ENCODE measurements at places on chromosomes 1 and 21.

- no peak for DNase-seq
Measured at GRCh38 chr1:65431111-65431705, 10.7 kb downstream of the LEPR start.

- no peak for DNase-seq
Measured at GRCh38 chr21:18023157-18023556, 204.0 kb upstream of the C21orf91 start.

DNA sequence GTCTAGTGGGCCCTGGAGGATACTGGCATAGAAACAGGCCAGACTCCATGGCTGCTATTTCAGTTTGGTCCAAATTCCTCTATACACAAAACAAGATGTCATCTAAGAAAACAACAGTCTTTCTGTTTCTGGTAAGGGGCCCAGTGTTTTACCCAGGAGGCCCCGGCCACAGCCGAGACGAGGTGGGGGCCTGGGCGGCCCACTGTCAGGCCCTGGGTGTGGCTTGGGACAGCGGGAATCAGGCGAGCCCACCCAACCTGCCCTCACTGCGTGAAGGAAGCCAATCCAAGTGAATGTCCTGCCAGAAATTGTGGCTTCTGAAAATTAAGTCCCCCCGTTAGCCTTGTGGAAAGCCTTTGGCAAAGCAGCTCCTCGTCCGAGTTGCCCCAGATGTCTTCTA, 31.2 kb upstream of the GPR153 start:
- no peak for DNase-seq

DNA sequence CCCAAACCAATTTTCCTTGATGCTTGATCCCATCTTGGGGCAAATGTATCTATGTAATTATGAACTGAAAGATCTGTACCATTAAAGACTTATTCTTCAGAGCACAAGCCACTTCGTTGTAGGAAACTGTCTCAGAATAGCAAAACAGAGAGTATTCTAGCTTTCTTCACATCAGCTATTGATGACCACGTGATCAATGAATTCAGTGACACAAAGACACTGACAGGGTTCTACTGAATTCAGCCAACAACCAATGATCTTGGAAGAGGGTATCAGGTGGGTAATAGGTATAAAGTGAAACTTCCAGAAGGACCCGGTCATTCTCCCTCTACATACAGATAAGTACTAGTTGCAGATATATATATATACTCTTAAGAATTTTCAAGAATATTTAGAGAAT, 33.8 kb upstream of the SERTAD4 start:
- DNase-seq = no peak

DNA sequence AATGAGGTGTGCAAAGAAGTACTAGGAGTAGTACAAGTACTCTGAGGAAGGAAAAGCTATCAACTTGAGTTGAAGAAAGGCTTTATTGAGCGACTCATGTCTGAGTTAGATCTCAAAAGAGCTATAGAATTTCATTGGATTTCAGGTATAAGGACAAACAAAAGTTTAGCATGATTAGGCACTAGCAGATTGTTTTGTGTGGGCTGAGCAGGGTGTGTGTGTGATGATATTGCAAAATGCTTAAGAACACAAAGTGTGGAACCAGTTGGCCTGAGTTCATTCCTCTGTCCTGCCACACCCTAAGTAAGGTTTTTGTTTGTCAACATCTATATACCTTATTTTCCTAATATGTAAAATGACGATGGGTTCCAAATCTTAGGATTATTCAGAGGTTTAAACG, 158.9 kb downstream of the KCNK2 start:
- DNase-seq = no peak

- no peak for DNase-seq
Measured at GRCh38 chr21:34864370-34865149, 184.5 kb downstream of the RUNX1 start.

DNA sequence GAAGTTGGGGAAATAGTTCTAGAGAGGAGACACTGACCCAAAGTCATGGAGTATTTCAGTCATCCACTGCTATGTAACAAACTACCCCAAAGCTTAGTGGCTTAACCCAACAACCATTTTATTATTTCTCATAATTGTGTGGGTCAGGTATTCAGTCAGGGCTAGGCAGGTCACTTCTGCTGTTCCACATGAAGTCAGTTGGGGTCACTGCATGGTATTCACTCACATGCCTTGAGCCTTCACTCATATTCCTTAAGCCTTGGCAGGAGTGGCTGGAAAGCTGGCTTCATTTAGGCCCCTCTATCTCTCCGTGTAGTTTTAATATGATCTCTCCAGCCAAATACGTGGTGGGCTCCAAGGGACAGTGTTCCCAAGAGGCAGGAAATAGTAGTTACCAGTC, 17.5 kb upstream of the RNF11 start:
- no peak for DNase-seq

GRCh38 chr1:230643908-230644307, 1.6 kb downstream of the COG2 start:
- DNase-seq = no peak

GRCh38 chr1:41795205-41795762, 123.4 kb downstream of the HIVEP3 start:
- no peak for DNase-seq

GRCh38 chr1:204094856-204095634, 22.1 kb downstream of the SOX13 start:
- no peak for DNase-seq

DNA sequence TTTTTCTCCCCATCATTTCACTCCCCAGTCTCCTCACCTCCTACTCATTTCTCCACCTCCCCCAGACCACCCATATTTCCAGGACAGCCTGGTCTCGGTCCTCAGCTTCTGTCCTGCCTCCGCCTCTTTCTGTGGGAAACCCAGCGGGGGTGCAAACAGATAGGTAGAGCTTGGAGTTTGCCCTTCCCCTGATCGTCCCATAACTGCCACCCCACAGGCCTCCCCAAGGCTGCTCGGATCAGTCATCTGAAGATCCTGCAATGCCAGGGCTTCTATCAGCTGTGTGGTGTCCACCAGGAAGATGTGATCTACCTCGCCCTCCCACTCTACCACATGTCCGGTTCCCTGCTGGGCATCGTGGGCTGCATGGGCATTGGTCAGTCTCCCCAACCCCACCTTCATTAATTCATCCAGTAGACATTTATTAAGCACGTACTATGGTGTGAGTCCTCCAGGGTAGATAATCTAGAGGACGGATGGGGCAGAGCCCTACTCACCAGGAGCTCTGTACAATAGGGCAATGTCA, 1.7 kb downstream of the SLC27A3 start:
- DNase-seq = no peak

DNA sequence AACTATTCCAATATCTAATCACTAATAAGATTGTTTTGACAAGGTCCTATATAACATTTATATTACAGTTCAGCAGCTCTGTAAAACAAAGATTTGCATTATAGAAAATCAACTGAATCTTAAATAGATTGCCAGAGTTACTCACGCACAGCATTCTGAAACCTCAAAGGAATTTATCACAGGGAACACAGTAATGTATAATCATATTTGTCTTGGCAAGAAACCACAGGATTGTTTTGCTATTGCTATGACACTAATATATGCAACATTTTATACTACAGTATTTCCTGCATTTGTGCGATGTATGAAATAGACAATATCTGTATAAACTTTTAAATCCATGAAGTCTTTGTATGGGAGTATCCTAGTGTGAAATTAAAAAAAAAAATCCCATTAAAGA, 101.4 kb downstream of the PLPPR5 start:
- DNase-seq = no peak

DNA sequence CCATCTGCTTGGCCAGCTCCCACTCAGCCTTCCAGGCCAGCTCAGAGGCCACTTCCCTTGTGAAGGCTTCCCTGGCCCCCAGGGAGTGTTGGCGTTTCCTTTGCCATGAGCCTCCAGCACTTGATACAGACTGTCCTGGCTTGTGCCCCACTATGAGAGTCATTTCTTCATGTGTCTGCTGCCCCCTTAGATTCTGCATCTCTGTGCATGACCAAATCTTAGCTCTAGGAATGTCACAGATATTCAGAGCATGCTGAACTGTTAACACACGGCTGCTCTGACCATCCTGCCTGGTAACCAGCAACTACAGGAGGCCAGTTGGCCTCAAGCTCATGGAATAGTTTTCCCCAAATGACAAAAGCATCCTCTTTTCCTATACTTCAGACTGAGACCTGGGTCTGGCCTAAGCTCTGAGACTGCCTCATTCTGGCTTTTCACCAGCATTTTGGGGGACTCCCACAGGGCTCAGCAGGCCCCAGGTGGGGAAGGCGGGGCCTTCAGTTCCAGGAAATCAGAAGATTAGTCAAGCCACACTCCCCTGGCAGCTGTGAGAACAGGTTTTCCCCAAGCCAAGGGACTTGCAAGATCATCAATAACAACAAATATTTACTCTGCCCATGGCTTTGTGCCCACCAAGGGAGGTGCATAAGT, 182.6 kb upstream of the EDN2 start:
- DNase-seq = peak; percentile 75

- DNase-seq = no peak
Measured at GRCh38 chr1:77796695-77797405, 17.4 kb downstream of the MIGA1 start.

GRCh38 chr1:95512925-95513324, 278.9 kb downstream of the RWDD3 start:
- no peak for DNase-seq

- DNase-seq = no peak
Measured at GRCh38 chr1:193211539-193211938, 25.1 kb upstream of the B3GALT2 start.

DNA sequence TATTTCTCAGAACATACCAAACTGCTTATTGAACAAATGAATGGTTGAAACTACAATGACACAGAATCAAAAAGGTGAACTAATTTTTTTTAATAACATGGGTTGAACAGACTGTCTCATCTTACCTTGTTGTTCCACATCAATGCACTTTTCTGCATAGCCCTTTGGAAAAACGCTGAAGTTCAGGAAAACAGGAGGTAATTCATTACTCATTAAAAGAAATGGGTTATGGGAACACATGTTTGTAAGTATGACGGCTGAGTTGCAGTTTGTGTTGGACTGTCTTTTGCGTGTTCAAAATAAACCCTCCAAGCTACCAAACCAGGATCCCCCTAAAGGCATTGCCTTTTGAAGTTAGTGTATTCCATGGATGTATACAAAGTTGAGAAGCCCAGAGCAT, 514.9 kb upstream of the PKN2 start:
- DNase-seq = no peak

- no peak for DNase-seq
Measured at GRCh38 chr21:38915546-38915945, 109.8 kb downstream of the ETS2 start.

- no peak for DNase-seq
Measured at GRCh38 chr21:18495523-18495922, 91.9 kb upstream of the TMPRSS15 start.

- DNase-seq = no peak
Measured at GRCh38 chr1:19349999-19350398, 37.9 kb downstream of the SLC66A1 start.

DNA sequence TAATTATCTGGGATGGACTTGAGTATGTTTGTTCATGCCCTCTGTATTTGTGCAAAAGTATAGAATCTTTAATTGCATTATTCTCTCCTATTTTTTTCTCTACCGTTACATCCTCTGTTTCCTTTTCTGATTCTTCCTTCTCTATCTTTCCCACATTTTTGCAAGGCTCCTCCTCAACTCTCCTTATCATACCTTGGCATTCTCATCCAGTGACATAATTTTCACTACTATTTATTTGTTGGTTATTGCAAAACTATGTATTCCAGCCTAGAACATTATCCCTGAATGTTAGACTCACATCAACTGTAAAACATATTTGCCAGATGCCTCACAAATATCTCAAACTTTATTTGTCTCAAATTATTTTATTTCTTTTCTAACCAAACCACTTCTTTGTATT, 381.9 kb downstream of the COL11A1 start:
- DNase-seq = no peak

GRCh38 chr1:46301808-46302640, 1.4 kb downstream of the LRRC41 start:
- DNase-seq = peak; percentile 32

- no peak for DNase-seq
Measured at GRCh38 chr1:24297852-24298232, 21.3 kb upstream of the GRHL3 start.

GRCh38 chr1:95650631-95651030, 416.6 kb downstream of the RWDD3 start:
- no peak for DNase-seq

DNA sequence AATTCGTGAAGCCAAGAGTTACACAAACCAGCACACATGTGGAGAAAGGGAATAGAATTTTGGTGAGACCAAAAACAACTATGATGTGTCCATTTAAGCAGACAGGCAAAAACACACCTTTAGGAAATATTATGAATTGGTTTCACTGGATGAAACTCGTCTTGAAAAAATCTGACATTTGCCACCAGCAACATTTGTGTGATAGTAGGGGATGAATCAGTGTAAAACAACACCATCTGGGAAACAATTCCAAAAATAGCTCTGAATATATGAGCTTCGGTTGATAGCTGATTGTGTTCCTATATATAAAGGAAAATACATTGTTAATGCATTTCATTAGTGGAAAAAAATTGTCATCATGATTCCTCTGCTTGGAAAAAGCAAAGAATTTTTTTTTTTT, 327.8 kb downstream of the PAPPA2 start:
- no peak for DNase-seq

DNA sequence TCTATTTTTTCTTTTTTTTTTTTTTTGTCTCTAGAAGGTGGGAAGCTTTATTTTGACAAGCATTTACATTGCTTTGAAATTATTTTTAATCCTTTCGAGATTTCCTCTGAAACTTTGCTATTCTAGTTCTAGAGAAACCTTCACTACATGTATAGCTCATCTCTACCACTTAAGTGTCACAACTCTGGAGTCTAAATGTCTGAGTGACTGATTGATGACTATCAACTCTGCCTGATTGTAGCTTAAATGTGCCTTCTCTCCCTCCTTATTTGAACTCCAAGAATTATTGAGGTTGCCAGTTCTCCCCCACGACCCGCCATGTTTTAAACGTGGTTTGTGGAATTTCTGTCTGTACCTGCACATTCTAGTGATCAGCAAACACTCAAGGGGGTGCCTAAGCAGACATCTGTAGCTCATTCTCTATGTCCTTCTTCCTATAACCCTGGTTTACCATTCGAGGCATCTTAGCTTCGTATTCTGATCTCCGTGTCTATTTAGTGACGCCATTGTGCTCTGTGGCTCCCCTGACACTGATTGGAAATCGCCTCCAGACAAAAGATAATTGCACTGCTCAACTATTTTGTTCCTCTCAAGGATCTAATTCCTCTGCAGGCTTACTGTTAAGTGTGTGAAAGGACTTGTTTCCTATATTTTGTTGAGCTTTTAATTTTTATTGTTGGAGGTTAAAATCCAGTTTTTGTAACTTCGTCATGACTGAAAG, 1570.6 kb downstream of the BRINP3 start:
- DNase-seq = no peak

DNA sequence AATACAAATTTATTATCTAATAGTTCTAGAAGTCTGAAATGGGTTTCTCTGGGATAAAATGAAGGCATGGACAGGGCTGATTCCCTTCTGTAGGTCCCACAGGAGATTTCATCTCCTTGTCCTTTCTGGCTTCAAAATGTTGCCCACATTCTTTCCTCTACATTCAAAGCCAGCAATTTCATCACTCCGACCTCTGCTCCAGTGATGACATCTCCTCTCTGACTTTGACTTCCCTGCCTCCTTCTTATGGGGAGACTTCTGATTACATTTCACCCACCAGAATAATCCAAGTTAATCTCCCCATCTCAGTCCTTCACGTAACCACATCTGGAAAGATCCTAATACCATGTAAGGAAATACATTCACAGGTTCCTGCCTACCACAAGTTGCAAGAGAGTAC, 358.0 kb upstream of the C1orf87 start:
- no peak for DNase-seq

GRCh38 chr1:4963251-4963650, 308.8 kb downstream of the AJAP1 start:
- no peak for DNase-seq
